ENCODE measurements at places on chromosomes 16 and 17.

DNA sequence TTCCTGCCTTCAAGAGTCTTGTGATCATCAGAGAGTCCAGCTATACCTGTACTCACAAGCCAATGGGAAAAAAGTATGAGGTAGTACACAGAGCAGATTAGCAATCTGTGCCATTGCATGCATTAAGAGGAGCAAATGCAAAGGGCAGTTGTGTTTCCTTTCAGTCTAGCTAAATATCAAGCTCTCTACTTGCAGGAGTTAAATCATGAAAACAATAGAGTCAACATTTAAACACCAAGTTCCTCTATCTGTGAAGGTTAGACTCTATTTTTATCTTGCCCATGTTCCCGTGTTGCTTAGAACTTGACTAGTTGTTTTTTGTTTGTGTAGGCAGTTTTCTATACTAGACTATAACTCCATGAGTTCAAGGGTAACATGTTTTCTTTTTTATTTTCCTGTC lies 4.7 kb upstream of the FAM20A start:
- no peak for DNase-seq

DNA sequence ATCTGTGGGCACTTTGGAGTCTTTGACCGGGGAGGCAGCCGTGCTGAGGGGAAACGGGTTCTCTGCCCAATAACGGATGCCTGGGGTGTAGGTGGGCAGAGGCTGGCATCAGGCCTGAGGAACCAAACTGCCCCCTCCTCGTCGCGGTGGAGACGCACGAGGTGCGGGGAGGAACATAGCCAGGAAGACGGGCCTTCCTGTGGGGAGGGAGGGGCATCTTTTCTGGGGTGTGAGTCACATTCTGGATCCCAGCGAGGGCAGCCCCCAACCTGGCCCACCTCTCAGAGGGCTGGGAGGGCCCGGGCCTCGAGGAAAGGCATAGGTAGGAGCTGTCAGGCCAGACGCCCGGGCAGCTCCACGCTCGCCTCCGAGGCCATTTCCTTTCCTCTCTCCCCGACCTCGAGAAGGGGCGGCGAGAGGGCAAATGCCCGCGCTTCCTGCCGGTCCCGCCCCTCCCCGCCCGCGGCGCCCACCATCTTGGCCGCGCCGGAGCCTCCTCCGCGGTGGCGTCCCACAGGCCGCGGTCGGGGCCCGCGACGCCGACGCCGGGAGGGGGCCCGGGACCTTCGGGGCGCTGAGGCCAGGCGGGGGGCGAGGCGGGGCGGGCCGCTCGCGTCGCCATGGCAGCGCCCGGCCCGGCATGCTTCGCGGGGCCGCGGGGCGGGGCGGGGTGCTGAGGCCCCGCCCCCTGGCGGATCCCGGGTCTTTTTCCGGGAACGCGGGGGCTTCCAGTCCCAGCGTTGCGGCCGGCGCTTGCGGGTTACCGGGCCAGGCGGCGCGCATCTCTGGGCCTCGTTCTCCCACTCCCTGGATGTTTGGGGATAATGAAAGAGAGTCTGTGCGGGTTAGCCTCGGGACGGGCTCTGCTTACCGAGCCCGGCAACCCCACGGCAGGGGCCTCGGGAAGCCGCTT lies 13.2 kb downstream of the RAI1 start:
- no peak for DNase-seq

DNA sequence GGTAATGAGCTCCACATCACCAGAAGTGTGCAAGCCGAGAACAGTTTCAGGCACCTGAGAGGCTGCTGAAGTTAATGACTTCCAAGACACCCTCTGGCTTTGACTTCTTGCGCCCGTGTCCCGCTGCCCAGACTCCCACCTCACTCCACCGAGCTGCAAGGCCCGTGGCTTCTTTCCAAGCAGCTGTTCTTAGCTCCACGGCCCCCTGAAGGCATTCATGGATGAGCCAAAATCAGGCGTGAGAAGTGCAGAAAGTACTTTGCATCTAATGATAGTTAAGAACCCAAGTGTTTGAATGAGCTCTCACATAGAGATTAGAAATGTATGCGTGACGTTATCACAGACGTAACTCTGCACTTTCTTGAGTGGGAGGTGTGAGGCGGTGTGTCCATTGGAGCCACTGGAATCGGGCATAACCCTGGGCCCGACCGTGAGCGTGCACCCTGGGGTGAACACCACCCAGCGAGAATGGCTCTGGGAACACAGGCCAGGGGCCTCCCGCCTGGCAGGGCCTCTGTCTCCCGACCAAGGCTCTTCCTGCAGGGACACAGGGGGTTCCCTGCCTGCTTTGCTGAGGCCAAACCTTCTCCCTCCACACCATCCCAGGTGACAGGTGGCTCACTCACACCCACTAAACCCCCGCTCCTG lies 11.0 kb downstream of the NPTX1 start:
- no peak for DNase-seq

- DNase-seq = no peak
Observed at GRCh38 chr17:19262650-19263631, 25.8 kb downstream of the EPN2 start.

DNA sequence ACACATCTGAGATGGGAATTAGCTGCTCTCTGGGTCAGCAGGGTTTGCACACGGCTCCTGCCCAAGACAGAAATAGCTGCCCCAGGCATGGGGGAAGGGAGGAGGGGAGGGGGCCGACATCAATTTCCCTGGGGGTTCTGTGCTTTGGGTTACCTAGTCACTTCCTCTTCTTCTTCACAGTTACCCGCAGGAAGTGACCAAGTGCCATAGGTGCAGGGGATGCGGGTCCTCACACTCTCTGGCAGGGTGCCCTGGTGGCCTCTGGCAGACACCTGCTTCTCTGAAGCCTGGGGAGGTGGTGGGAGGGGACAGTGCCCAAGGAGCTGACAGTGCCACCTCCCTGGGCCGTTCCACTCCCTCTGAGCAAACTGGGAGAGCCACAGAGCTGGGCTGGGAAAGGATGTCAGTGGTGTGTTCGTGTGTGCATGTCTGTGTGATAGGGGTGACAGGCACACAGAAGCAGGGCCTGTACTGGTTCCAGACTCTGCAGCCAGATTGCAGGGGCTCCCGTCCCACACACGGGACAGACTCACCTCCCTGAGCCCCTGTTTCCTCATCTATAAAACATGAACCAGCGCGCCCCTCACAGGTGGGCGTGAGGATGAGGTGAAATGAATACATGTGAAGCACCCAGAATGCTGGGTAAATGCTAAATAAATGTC lies 18.2 kb downstream of the SCN4A start:
- no peak for DNase-seq

GRCh38 chr16:58126451-58126961 lies 2.7 kb downstream of the CFAP20 start:
- DNase-seq = no peak

GRCh38 chr16:63703612-63704011 lies 1418.3 kb downstream of the CDH11 start:
- DNase-seq = no peak

DNA sequence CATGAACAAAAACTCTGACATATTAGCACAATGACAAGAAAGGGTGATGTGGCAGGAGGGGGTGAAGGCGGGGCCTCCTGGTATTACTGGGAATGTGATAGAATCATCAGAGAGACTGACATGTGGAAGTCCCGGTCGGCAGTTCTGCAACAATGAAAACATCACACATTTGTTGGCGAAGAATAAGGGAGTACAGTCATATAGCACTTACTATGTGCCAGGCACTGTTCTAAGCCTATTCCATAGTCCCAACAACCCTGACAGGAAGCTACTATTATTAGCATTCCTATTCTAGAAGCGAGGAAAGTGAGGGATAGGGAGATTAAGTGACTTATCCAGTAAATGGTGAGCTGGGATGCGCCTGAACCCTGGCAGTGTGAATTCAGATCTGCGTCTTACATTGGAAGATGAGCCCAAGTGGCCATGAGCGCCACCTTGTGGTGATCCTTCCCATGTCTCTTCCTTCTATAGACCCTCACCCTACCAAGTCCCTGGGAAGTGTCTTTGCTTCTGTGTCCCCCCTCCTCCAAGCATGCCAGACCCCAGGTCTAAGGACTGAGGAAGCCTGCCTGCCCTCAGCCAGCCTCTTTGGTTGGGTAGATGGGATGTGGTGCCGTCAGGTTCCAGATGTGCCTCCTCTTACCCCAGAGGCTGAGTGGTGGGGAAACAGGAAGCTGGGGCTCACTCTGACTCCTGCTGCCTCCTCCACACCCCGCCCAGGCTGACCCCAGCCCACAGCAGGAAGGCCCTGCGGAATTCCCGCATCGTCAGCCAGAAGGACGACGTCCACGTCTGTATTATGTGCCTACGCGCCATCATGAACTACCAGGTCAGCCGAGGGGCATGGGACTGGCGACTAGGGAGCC lies 14.0 kb downstream of the FMNL1 start:
- DNase-seq = no peak

- no peak for DNase-seq
Observed at GRCh38 chr16:83356266-83356665, 451.5 kb upstream of the HSBP1 start.

Data from GM04503 (cell line).